ENCODE measurements at places on chromosomes 6 and 20. TPM values are rescaled to one million over a fixed set of nuclear protein-coding genes. Genes with fewer than 3 reads are reported as not detected.

The MSH5 gene
- total RNA-seq: 2.5 TPM

The SAMD3 gene
- total RNA-seq: 19.0 TPM

The OR12D3 gene
- not detected for total RNA-seq

The LRFN2 gene
- total RNA-seq: not detected

The OLIG3 gene
- total RNA-seq: not detected

The CTCFL gene
- total RNA-seq: not detected

The HLA-DMA gene
- 2.9 TPM for total RNA-seq

The VSTM2L gene
- 2.9 TPM for total RNA-seq

The GSTA2 gene
- total RNA-seq: not detected

The ASCC3 gene
- 66.8 TPM for total RNA-seq

The SNAI1 gene
- total RNA-seq: 2.9 TPM

The MDFI gene
- 0.23 TPM for total RNA-seq

The C20orf141 gene
- not detected for total RNA-seq

The GMPR gene
- total RNA-seq: 20.0 TPM

The PRDM13 gene
- not detected for total RNA-seq

The GINM1 gene
- total RNA-seq: 32.9 TPM

The FAM209B gene
- not detected for total RNA-seq

The VSX1 gene
- not detected for total RNA-seq

The RAET1E gene
- 0.47 TPM for total RNA-seq

The ZBTB24 gene
- total RNA-seq: 3.4 TPM

The PRICKLE4 gene
- total RNA-seq: 0.15 TPM

The ZBTB12 gene
- 12.4 TPM for total RNA-seq

The DNMT3B gene
- total RNA-seq: 2.0 TPM

The VGLL2 gene
- total RNA-seq: not detected

The PTCHD4 gene
- 9.8 TPM for total RNA-seq

The MEP1A gene
- not detected for total RNA-seq

The SIRPB2 gene
- not detected for total RNA-seq

The TBCC gene
- 17.9 TPM for total RNA-seq

The DEFB115 gene
- total RNA-seq: not detected

The MOG gene
- total RNA-seq: not detected

The ECT2L gene
- not detected for total RNA-seq

The MCCD1 gene
- not detected for total RNA-seq

The ZHX3 gene
- 10.3 TPM for total RNA-seq

The CRISP2 gene
- total RNA-seq: not detected

The LTA gene
- not detected for total RNA-seq

The SLC18B1 gene
- 2.1 TPM for total RNA-seq

The RNF182 gene
- not detected for total RNA-seq

The WFDC10B gene
- total RNA-seq: not detected

The ELOVL2 gene
- total RNA-seq: not detected

The OOEP gene
- total RNA-seq: not detected

The FILIP1 gene
- total RNA-seq: 0.35 TPM

The SH3BGRL2 gene
- total RNA-seq: 1.3 TPM

The UNC5CL gene
- 0.12 TPM for total RNA-seq

The OR2H2 gene
- total RNA-seq: not detected

The SUMO4 gene
- 0.70 TPM for total RNA-seq

The SPINT4 gene
- not detected for total RNA-seq

The TGM6 gene
- not detected for total RNA-seq

The FLRT3 gene
- total RNA-seq: 2.6 TPM

The GGTLC1 gene
- not detected for total RNA-seq

The HECA gene
- total RNA-seq: 11.3 TPM
